ENCODE measurements at places on chromosomes 11 and 22.

- no peak for DNase-seq
These were observed 87.1 kb downstream of the CEP164 start for GRCh38 chr11:117414724-117415123.

DNA sequence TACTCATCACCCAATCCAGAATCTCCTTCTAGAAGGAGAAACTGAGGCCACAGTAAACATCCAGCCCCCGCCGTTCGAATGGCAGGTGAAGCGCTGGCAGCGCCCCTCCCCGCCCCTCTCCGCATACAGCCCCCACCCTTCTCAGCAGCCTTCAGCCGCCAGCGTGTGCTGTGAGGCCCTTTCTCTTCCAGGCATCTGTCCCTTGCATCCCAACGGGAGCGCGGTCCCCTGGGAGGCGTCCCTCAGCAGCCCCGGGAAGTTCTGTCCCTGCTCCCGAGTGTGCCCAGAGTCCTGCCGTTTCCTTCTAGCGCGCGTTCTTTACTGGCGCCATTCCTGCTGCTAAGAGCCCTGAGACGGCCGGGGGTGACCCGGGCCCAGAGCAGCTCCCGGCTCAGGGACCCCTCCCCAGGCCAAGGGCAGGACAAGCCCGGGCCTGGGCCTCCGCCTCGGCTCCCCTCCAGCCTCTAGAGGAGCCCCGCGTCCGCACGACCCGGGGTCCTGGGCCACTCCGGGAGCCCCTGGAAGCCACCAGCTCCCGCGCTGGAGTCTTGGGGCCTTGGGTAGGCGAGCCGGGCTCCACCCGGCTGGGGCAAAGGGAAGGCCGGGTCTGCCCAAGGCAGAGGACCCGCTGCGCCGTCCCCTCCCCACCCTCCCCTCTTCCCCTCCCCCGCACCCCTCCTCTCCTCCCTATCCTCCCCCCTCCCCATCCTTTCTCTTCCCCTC, 450.4 kb downstream of the OPCML start:
- no peak for DNase-seq

GRCh38 chr22:19523240-19524169, 705 bp downstream of the CLDN5 start:
- DNase-seq, result no peak

GRCh38 chr11:57981536-57981935, 42.1 kb upstream of the OR9Q1 start:
- no peak for DNase-seq

DNA sequence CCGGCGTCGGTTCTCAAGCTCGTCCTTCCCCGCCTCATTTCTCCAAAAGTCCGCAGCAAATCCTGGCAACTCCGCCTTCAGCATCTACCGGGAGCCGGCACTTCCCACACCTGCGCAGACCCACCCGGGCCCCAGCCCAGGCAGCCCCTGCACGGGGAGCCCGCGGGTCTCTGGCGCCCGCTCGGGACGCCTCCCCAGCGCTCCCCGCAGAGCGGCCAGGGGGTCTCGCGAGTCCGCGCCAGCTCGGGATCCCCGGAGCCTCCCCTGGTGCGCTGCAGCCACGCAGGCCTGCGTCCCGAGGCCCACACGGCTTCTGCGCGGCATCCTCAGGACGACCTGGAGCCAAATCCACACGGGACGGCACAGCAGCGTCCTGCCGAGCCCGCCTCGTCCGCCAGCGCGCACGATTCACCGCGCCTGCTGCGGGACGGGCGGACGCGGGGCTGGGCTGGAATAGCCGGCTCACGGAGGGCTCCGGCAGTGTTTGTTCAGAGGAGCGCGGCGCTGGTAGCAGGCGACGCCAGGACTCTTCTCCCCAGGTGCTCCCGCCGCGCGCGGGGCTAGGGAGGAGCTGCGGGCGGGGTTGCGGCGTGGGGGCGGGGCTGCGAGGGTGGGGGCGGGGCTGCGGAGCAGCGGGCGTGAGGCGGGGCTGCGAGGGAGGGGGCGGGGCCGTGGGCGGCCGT, 816 bp upstream of the PHRF1 start:
- DNase-seq, result no peak

DNA sequence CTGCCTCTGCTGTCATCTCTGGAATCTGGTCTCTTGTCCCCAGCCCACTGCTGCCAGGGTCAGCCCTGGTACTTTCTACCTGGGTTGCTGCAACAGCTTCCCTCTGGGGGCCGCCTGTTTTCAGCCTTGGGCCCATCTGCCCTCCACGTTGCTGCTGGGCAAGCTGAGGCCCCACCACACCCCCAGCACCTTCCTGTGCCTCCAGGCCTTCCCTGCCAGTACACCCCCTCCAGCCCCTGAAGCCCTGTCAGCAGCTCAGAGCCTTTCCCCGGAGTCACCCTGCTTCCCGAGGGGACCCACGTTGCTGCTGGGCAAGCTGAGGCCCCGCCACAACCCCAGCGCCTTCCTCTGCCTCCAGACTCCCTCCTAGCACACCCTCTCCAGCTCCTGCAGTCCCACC, 3.3 kb upstream of the SAMM50 start:
- no peak for DNase-seq

DNA sequence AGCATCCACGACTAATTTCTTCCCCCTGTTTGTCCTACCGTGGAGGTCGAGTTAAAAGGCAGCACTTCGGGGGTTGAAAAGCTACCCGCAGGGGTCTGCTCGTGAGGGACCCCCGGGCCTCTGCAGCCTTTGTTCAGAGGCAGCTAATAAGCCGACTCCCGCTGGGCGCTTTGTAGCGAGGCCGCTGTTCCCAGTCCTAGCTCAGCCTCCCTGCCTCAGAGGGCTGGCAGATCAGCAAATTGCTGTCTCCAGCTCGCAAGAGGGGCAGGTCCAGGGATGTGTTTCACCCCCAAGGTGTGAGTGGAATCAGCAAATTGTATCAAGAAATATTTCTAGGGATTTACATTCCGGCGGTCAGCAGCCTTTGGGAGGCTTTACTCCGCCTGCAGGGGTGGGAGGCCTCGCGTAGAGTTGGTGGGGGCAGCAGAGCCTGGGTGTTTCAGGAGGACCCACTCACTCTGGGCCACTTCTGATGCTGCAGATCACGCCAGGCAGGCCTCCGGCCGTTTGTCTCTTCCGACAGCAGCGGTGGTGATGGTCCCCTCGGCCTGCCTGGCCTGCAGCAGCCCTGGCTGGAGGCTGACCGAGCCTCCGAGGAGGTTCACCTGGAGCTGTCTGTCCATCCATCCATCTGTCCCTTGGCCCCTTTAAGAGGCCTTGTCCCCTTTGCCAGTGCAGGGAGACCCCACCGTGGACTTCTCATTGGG, 21.6 kb upstream of the KCNQ1OT1 start:
- no peak for DNase-seq

- DNase-seq, result no peak
These were observed 137.8 kb downstream of the LUZP2 start for GRCh38 chr11:24634606-24635160.

DNA sequence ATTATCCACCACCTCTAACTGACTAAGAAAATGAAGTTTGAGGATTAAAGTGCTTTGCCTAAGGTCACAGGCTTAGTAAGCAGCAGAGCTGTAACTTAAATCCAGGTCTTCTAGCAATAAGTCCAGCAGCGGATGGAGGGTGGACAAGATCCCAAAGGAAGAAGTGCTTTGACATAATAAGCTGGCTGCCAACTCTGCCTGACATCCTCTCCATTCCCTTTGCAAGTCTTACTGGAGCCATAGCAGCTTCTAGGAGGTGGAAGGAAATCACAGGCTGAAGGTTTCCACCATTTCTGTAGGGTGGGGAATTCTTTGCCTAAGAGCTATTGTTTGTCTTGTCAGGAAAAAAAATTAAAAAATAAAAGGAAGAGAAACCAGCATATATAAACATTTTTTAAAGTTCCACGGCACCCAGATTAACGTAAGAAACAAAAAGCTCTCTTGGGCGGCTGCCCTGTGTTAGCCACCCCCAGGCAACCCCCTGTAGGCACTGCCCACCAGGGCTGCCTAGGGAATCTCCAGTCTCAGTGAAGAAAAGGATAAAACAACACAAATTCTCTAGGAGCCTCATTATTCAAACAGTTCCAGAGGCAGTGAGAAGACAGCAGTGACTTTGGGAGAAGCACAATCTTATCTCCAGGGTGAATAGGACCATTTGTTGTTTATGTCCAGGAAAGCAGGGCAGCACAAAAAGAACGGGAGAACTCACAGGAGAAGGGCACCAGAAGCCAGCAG, 380.8 kb upstream of the CADM1 start:
- DNase-seq, result no peak

DNA sequence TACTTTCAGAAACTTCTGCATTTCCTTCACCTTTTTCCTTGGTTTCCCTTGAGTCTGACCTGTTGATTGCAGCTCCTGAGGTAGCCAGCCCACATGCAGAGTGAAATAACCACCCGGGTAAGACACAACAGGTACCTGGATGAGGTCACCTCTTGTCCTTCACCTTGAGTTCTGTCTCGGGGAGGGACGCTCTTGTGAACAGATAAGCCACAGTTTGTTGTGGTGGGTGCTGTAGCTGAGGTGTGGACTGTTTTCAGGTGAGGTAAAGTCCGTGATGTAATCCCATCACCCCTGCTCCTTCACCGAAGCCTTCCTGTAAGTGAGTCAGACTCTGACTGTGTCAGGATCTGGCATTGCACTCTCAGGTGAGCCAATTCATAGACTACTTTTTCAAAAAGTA, 183.1 kb downstream of the NAV2 start:
- no peak for DNase-seq

- DNase-seq, result no peak
These were observed 529.6 kb downstream of the NTM start for GRCh38 chr11:131899950-131900580.

GRCh38 chr11:32229576-32230240, 138.8 kb downstream of the RCN1 start:
- no peak for DNase-seq

DNA sequence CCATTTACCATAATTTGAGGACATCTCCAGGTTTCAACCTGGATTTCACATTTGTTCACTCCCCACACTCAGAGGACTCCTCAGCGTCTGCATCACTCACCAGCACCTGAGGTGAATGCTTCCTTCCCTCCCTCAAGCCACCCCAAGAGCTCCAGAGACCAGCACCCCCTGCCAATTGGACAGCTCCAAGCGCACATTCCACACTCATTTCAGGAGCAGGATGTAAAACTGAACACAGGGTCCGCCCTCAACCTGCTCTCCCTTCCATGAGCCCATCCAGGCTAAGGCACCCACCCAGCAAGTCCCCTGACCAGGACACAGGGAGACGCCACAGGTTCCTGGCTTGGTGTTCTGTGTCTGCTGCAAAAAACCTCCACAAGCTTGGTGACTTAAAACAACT, 3.9 kb downstream of the SCGB1D1 start:
- peak; percentile 4 for DNase-seq

Measured in fibroblast of skin of right biceps (primary cell).